ENCODE measurements at places on chromosomes 1 and 21.
A peak's percentile ranks its signal among the peaks of the same experiment; 100 is the strongest.

GRCh38 chr1:51549016-51549619 is 30.1 kb upstream of the EPS15 start:
- no peak for DNase-seq

DNA sequence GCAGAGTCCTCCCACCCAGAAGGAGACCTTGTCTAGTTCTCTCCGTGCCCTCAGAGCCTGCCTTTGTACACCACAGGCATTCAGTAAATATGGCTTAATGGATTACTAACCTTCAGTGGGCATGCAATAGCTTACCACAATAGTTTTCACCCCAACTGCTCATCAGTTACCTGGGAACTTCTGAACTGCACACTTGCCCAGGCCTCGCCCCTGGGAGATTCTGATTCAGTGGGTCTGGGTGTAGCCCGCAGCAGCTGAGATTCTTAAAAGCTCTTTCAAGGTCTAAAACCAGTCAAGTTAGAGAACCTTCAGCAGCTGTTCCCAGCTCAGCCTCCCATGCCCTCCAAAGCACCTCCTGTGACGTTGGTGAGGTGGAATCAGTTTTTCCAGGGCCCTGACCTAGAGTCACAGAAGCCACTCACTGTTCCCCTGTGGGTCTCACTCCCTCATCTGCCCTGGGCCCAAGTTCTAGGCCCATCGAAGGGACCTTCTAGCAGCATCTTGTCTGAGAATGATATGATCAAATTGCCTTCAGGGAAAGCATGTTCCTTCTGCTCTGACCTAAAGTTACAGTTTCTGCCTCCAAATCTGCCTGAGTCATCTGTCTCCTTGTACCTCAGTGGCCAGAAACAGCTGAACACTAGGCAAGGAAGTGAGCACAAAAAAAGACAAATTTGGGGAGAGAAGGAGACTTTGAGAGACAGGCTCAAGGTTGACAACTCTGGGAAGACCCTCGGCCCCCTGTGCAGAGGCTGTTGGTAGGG is 10.8 kb downstream of the ASAP3 start:
- DNase-seq: no peak

DNA sequence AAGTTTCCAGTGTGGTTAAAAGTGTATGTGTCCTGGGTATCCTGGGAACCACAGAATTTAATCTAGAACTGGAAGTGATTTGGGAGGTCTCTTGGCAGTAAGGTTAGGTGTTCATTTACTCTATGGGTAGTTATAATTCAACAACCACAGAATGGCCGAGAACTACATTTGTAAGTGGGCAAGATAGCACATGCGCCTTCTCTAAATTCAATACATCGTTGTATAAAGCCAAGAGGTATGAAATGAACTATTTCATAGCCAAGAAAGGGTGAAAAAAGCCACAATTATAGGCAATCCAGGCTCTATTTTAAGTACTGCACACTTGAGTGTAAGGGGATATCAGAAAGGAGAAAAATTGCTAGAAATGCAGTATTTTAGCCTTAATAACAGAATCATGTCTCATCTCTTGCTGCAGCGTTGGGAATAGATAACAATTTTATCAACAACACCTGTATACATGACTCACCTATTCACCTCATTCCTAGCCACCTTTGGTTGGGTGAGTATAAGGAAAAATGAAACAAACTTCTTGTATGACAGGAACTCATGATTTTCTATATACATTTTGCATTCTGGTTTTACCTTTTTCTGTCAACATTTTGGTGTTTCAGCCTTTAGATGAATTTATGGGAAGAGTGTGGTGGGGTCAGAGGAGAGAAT is 4.5 kb downstream of the SDCCAG8 start:
- DNase-seq: no peak

GRCh38 chr1:77538956-77539518 is 143.4 kb downstream of the ZZZ3 start:
- DNase-seq: no peak

DNA sequence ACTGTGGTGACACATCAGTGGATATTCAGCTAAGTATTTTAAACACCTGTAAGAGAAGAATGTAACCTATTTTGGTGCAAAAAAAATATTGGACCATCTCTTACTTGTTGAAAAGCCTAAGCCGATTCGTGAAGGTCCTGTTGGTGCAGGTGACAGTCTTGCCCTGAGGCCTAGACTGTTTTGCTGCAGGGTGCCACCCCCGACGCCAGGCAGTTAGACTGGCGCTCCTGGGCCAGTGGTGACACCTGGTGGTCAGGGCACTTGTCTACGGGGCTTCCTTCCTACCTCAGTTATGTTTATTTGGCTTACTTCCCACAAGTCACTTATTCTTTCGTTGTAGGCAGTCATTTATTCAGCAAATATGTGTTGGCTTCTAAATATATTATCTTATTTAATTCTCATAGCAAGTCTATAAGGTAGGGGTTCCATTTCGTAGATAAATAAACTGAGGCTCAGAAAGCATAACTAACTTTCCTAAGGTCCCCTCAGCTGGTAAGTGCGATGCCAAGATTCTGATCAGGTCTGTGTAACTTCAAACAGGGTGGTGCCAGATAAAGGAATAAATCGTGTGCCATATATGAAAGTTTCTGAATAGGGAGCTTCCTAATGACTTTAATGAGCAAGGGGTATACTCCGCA is 1.9 kb downstream of the EEIG2 start:
- DNase-seq: peak; percentile 71

GRCh38 chr1:70667494-70668170 is 256.6 kb downstream of the CTH start:
- DNase-seq: no peak

- DNase-seq: no peak
These were observed 3.0 kb upstream of the TUFT1 start for GRCh38 chr1:151537112-151537511.

DNA sequence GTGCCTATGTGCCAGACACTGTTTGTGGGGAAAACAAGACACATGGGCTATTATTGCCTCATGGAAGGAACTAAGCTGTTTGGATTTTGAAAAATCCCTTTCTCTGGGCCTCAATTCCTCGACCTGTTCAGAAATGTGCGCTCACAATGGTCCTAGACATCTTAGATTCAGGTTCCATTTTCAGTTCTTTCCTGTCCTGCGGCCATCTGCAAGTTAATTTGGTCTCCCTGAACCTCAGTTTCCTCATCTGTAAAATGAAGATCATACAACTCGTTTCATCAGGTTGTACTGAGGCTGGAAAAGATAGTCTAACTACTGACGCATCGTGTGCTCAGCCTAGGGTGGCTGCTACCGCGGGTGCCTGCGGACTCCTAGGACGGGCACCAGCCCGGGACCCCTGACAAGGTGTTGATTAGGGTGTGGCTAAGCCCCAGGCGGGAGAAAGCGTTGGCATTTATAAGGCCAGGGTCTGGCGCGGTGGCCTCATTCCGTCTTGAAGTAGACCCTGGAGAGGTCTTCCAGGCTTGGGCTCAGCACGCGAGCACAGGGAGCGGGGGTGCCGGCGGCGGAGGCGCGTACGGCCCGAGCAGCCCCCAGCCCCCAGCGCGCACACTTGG is 493 bp upstream of the ELOA start:
- peak; percentile 6 for DNase-seq

DNA sequence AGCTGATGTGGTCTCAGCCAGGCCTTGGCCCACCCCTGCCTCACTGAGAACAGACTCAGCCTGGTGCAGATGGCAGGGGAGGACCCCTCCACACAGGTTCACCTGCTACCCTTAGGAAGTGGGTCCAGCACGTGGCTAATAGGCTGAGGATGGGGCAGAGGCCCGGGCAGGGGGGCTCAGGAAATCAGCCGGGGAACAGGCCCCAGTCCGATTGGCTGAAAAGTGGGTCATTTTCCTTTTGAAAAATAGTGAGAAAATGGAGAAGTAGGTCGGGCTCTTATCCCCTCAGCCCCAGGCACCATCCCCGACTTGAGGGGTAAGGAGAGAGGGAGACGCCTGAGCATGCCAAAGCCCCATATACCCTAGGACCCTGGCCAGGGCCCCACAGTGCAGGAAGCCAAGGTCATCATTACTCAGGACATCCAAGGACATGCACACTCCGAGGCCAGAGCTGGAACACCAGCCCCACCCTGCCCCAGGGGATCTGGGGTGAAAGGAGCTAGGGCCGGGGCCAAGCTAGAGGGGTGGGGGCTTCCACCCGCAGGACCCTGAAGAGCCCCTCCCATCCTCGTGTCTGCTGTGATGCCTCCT is 11.0 kb downstream of the DLGAP3 start:
- DNase-seq: no peak

GRCh38 chr1:86747304-86747703 is 42.9 kb downstream of the SH3GLB1 start:
- DNase-seq: no peak

DNA sequence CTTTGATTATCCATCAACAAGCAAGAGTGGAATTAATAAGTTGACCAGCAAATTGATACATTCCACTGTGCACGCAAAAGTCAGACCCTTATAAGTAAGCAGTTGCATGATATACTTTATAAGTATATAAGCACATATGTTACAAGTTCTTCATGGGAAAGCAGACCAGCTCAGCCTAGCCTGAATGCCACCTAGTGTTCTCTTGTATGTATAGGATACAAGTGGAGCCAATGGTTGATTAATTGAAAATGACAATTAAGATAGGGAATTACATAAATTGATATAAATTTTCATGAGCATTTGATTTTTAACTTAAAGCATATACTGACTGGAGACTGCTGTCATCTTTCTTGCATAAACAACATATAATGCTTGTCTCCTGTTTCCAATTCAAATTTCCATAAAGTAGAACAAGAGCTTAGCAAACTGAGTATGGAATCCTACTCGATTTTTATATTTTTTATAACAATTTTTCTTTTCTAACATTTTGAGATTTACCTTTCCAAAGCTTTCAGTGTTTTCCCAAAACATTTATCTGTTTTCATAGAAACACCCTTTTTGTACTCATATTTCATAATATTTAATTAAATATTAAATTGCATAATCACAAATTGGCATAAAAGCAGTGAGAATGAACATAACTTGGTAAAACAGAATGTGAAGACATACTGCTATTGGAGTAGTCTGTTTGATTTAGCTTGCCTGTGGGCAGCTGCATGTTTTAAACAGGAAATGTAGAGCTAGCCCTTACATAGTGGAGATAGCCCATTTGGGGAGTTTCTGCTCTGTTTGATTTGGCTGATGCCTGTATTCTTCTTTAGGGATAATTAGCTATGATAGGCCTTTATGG is 62.8 kb downstream of the MAGI3 start:
- DNase-seq: no peak

GRCh38 chr1:27102707-27103468 is 52.0 kb downstream of the SLC9A1 start:
- DNase-seq: peak; percentile 71

DNA sequence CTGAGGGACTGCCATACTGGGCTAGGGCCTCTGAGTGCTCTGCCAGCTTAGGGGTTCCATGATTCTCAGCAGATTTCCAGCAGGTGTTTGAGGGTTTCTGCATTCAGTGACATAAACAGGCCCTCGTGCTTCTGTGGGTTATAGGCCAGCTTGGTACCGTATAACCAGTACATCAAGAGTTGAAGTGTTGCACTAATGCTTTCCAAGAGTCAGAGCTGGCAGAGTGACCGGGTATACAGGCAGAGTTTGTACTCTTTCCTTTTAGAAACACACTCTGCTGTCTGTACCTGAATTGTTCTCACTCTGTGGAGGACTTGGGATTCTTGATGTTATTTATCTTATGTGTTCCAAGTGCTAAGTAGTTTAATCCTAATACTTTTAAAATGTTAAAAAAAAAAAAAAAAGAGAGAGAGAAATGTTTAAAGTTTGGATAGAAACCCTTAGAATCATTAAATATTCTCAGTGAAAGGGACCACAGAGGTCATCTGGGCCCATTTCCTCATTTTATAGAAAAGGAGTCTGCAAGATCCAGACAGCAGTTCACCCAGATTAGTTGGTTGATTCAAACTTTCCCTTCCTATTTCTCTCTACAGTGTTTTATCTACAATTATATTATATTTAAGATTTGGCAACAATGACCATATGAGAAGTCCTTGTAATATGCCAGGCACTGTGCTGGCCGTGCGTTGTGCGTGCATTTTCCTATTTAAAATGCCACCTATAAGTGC is 325.8 kb downstream of the KIF26B start:
- no peak for DNase-seq

DNA sequence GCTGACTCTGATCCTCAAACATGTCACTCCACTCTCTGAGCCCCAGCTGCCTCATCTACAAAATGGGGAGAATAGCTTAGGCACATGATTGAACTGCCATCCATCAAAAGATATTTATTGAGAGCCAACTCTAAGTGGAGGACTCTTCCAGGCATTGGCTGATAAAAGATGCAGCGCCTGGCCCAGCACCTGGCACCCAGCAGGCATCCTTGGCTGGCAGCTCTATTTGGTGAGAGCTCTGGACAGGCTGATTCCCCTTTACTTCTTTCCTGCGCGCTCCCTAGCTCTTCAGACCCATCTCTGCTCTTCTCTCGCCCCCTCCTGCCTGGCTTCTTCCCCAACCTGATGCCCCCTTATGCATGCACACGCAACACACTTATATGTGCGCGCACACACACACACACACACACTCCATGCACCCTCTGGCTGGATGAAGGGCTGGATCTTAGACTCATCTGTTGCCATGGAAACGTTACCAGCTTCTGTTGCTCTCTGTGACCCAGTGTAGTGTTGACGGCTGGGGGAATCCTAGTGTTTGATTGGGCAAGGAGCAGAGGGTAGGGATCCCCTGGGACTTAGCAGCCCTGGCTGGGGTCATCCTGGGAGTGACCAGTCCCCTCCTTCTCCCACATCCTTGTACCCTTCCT is 49.3 kb downstream of the VWA5B1 start:
- DNase-seq: no peak

GRCh38 chr21:43849532-43850299 is 15.3 kb upstream of the AGPAT3 start:
- DNase-seq: no peak

DNA sequence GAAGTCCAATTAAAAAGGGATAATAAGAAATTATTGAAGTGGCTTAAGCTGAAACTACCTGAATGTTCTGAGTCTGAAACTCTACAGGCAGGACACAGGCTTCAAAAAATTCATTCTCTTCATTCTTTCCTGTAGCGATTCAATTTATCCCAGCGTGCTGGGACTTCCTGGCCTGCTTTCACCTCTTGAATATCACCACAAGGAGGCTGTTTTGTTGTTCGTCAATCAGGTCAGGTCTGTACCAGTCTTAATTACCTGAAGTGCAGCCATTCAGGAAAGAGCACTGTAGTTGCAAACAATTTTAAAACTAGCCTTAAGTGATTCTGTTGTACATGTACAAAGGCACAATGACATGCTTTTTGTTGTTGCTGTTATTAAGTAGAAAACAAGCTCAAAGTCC is 38.4 kb downstream of the FYB2 start:
- no peak for DNase-seq

GRCh38 chr1:25811384-25812082 is 8.2 kb upstream of the MTFR1L start:
- DNase-seq: no peak

GRCh38 chr1:107943694-107944093 is 21.3 kb downstream of the VAV3 start:
- no peak for DNase-seq

All from stimulated activated CD8-positive, alpha-beta memory T cell treated with anti-CD3 and anti-CD28 coated beads, Interleukin-12 subunit alpha, Interleukin-12 subunit beta, amount 100 ng/mL, for 1 hour (primary cell).